ENCODE measurements at places on chromosomes 3 and 15.

- no peak for DNase-seq
Measured at GRCh38 chr3:121992601-121993560, 29.2 kb downstream of the ILDR1 start.

GRCh38 chr15:61759639-61760038, 300.6 kb downstream of the VPS13C start:
- no peak for DNase-seq

- no peak for DNase-seq
Measured at GRCh38 chr3:194287374-194287773, 63.8 kb downstream of the CPN2 start.

GRCh38 chr3:99171800-99172199, 270.3 kb upstream of the DCBLD2 start:
- DNase-seq = no peak

- DNase-seq = no peak
Measured at GRCh38 chr15:60583946-60584345, 105.0 kb upstream of the ICE2 start.

DNA sequence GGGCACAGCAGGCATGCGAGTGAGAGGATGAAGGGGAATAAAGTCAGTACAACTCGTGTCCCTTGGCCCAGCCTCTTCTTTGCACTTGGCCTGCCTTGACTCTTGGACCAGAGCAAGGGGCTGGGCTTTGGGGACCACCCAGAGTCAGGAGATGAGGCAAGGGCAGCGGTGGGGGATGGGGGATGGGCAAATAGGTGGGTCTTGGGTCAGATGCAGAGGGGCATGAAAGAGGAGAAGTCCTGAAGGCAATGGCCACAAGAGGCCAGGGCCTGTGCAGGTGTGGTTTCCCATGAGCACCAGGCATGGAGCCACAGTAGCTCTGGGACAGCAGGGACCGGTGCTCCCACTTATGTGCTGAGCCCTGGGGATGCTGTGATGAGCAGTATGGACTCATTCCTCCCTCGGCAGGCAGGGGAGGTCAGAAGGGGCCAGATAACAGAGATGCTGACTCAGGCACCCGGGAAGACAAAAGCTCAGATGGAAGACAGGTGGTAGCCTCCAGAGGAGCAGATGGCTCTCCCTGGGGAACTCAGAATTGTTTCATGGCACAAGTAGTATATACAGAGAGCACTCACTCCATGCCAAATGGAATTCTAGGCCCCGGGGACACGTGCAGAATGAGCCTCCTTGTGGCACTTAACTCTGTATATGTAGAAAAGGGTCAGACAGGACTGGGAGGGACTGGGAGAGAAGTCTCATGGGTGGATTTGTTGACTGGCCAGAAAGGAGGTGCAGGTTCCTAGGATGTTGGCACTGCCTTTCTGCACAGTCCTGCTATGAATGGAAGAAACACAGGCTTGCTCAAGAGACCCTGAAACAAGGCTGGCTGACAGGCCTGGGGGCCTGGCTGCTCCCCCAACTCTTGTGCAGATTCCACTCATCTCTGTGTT, 14.3 kb downstream of the ZBTB47 start:
- no peak for DNase-seq

DNA sequence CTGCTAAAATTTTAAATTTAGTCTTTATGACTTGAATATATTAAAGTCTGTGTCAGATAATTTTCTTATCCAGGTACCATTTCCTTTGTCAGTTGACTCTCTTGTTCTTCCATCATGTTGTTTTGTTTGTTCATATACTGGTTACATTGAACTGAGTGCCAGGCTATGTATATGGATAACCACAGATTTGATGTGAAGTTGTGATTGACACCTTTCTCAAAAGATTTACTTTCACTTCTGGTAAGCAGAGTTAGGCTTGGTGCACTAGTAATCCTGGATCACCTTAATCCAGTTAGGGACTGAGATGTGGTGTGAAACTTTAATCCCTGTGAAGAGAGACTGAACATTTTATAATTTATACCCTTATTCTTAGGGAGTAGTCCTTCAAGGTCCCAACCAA, 99.4 kb downstream of the ADAM10 start:
- DNase-seq = no peak

DNA sequence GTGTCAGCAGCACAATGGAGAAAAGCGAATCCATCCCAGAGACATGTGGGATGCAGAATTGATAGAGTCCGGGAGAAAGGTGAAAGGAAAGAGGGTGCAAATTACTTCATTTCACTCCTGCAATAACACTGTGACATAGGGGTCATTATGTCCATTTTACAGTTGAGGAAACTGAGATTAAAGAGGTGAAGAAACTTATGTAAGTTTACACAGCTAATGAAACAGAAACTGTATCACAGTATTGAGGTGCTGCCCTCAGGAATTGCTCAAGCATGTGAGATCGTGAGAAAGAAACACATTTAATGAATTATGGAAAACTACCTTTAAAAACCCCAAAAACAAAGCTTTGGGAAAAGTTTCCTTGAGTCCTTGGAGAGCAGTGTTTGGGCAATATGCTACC, 103.6 kb upstream of the PFN2 start:
- no peak for DNase-seq

GRCh38 chr15:51492528-51492927, 130.0 kb downstream of the DMXL2 start:
- no peak for DNase-seq

DNA sequence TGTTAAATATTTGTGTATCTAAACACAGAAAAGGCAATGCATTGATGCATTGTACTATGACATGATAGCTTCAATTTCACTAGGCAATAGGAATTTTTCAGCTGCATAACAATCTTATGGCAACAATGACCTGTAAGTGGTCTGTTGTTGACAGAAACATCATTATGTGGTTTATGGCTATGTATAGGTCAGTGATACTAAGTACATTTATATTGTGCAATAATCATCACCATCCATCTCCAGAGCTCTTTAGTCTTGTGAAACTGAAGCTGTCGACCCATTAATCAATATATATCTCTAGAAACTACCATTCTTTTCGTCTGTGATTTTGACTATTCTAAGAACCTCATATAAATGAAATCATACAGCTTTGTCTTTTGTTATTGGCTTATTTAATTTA, 200.1 kb upstream of the ZNF717 start:
- DNase-seq = no peak

DNA sequence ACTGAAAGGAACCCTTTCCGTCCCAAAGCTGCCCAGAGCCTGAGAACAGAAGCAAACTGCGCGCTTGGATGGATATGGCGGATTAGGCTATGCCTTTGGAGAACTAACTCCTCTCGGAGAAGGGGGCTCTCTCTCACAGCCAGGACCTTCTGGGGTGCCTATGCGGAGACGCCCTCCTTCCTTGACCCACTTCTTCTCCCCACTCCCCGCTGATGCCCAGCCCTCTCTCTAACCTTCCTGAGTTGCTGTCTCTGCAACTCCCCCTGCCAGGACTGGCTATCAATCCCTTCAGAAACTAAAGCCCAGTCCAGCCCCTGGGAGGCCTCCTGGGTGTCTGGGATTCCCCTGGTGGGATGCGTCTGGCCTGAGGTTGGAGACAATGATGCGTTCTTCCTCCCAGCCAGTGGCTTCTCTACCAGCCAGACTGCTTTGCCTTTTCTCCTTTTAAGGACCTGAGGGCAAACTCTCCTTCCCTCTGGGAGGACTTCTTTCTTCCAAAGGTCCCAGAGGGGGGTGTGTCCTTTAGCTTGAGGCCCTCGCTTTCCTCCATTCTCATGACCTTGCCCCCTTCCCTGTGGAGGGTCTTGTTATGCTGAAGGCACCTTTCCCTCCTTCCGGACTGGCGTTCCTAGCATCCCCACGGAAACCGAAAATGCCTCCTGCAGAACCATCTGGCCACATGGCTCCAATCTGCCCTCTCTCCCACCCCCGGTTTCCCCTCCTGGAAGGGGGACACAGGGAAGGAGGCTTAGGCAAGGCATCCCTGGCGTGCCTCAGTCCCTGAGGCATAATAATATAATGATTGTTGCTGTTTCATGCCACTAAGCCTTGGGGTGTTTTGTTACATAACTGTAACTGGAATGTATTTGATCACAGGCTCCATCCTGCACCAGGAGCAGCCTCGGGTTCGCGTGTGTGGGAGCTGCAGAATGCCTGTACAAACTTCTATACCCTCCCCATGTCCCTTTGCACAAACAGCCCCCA, 63.4 kb upstream of the C15orf39 start:
- DNase-seq = no peak

DNA sequence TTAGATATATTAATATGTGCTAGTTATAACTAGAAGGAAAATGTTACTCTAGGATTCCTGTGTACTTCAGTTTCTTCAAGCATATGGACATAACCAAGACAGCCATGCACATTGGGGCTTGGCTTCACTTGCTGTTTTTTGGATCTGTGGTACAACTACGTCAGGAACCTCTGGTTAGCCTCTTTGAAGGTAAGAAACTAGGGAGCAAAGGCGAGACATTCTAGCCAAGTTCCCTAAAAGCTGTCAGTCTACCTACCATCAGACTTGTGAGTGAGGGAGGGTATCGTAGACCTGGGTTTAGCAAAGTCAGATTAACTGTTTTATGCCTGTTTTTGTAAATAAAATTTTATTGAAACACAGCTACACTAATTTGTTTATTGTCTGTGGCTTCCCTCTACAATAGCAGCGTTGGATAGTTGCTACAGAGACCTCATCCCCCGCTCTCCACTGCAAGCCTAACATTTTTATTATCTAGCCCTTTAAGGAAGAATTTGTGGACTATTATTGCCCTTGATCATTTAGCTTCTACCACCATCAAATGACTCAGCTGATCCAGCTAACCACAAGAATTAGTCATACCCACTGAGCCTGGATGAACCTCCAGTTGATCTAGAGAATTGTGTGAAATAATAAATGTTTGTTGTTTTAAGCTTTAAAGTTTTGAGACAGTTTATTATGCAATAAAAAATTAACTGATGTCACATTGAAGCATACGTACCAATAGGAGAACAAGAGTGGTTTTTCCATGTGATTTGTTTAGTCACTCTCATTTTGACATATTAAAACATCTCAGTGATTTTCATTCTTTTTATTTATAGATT, 58.1 kb downstream of the RSRC1 start:
- DNase-seq = no peak

DNA sequence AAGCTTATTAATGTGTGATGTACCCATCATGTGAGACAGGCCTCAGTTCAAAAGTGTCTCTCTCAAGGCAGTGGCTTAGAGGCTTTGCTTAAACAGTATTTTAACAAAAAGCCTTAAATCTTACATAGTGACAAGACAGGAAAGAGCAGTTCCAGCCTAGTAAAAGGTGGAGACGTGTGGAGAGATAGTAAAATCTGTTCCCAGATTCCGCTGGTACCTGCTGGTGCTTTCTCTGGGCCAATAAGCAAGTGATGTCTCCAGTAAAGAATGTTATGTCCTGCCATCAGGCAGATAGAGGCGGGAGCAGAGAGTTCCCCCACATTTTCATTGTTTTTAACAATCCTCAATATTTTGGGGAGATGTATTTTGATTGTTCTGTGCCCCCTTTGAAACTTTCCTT, 135.0 kb downstream of the VPS8 start:
- no peak for DNase-seq

DNA sequence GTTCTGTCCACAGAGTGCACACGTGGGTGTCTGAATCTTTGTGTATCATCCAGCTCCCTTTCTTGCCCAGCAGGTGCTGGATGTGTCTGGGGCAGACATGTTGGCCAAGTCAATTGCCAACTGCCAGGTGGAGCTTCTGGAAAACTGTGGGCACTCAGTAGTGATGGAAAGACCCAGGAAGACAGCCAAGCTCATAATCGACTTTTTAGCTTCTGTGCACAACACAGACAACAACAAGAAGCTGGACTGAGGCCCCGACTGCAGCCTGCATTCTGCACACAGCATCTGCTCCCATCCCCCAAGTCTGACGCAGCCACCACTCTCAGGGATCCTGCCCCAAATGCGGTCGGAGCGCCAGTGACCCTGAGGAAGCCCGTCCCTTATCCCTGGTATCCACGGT, 12.5 kb upstream of the RPP14 start:
- no peak for DNase-seq

DNA sequence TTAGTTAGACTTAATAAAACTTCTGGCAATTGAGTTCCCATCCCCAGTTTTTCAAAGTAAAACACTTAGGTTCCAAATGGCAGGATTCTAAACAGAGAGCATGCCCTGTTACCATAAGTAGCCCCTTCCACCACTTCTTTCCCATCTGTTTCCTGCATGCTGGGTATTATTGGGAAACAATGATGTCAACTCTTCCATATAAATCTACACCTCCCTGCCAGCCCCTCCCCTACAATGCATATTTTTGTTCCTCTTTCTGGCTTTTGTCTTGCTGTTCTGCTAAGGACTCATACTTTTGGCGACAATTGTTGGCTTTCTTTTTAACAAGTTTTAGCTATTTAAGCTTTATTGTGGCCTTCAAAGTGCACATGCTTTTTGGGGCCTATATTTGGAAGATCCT, 11.1 kb downstream of the ARHGAP31 start:
- DNase-seq = no peak

DNA sequence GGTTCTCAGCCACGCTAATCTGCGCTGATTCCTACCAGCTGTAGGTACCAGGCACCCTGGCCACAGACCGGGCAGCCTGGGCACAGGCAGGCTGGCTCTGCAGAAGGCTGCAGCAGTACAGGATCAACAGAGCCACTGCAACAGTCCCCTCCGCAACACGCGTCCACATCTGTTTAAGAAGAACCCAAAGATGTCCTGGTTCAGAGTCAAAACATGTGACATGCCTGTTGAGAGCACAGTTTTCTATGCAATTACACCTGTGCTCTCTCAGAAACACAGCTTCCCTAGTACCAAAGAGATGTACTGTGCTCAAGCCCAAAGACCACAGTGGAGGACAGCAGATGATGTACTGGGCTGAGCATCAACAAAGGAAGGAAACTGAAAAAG, 18.8 kb downstream of the LRIG1 start:
- no peak for DNase-seq

All from activated CD4-positive, CD25-positive, alpha-beta regulatory T cell treated with anti-CD3 and anti-CD28 coated beads, Interleukin-2, amount 50 U/mL, for 16 hours (primary cell).